RWPE2 (cell line): ENCODE measurements at places on chromosomes 13 and 19.

DNA sequence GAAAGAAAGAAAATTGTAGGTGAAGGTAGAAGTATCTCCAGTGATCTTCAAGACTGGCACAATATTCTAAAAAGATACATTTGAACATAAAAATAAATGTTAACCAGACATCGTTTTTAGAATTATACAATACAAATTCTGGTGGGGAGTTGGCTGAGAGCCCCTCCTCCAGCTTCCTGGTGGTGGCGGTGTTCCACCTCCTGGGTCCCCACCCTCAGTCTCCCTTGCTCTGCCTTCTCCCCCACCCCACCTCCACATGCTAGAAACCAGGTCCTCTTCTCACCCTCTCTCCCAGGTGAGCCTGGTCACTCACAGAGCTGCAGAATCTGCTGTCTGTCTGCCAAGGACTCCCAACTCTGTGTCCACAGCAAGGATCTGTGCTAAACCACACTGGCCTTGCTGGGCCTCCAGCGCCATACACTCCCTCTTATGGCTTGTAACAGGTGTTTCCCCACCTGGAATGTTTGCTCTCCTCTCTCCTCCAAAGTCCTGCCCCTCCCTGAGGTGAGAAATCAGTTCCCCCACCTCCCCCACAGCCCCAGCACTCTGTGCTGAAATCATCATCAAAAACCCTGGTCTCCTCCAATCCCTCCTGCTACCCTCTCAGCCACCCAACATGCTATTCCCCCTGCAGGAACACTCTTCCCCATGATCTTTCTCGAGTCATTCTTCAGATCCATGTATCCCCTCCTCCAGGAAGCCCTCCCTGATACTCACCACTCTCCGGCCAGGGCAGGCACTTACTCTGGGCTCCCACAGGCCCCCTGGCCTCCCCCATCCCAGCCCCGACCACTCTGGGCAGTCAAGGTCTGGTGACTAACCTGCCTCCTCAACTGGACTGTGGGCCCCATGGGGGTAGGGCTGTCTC, 20.5 kb upstream of the CYP2S1 start:
- DNase-seq = no peak

DNA sequence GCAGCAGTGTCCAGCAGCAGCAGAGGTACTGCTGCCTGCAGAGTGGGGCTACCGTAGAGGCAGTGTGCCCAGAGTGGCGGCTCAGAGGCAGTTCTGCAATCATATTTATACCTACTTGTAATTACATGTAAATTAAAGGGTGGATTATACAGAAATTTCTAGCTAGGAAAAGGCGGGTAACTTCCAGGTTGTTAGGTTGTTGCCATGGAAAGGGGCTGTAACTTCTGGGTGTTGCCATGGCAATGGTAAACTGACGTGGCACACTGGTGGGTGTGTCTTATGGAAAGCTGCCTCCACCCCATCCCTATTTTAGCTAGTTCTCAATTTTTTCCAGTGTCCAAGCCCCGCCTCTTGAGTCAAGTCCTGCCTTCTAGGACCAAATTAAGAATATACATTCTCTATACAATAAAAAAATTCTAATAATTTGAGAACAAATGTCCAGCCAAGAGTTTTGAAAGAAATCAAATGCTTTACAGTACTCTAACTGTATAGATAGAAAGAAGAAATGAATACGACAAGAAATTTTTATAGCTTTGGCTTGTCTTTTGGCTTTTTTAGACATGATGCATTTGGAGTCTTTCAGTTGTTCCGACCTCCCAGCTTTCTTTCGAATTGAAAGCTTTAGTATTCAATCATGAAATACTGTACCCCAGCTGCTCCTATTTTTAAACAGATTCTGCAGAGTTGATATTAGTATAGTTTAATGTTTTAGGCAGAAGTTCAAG, 816.6 kb downstream of the DIAPH3 start:
- DNase-seq = no peak

DNA sequence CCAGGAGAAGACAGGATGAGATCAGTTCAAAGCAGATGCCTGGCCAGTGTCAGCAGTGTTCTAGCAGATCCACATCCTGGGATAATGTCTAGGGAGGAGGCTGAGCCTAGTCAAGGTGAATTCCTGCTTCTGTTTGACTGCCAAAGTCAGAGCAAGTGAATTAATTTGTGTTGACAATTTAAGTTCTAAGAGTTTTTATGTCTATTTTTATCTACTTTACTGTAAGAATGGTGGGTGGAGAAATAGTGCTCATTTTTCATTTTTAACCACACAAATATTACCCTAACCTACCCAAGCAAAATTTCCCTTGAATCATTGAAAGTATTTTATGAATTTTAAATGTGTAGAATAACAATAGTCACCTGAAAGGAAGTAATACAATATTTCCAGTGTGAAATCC, 207.6 kb upstream of the SLC10A2 start:
- DNase-seq = no peak

DNA sequence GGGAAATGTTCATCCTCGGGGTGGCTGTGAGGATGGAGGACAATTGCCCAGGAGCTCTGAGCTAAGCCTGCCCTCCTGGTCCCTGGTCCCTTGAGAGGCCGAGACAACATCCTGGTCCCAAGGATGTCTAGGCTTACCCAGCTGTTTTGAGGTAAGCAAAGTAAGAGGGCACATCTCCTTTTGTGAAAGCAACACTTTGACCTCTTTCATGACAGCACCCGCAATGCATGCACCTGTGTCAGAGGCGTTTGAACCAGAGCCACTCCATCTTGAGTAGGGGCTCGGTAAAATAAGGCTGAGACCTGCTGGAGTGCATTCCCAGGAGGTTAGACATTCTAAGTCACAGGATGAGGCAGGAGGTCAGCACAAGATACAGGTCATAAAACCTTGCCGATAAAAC, 43.1 kb upstream of the ANKRD10 start:
- no peak for DNase-seq

DNA sequence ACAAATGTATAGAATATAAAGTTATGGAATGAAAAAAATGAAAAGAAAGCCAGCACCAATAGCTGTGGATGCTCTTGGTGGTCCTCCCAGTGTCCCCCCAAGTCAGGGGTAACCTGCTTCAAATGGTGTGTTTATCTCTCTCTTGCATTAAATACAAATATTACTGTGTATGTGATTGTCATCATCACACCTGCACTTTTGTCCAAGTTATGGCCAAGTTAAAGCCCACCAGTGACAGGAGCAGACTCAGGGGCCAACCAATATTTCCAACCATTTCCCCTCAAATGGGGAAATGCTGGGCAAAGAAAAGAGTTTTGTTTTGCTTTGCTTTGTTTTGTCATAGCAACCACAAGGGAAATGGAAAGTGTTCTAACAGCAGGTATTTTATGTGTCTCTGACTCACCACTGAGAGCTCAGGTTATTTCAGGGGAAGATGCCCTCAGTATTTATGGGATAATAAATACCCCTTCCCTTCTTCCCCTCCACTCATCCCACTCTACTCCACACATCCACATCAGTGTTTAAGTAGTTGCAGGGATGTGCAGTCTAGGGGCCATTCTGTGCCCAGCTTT, 133.6 kb downstream of the COL4A1 start:
- no peak for DNase-seq

GRCh38 chr19:10259162-10259905, 7.3 kb downstream of the MRPL4 start:
- peak; percentile 82 for DNase-seq

DNA sequence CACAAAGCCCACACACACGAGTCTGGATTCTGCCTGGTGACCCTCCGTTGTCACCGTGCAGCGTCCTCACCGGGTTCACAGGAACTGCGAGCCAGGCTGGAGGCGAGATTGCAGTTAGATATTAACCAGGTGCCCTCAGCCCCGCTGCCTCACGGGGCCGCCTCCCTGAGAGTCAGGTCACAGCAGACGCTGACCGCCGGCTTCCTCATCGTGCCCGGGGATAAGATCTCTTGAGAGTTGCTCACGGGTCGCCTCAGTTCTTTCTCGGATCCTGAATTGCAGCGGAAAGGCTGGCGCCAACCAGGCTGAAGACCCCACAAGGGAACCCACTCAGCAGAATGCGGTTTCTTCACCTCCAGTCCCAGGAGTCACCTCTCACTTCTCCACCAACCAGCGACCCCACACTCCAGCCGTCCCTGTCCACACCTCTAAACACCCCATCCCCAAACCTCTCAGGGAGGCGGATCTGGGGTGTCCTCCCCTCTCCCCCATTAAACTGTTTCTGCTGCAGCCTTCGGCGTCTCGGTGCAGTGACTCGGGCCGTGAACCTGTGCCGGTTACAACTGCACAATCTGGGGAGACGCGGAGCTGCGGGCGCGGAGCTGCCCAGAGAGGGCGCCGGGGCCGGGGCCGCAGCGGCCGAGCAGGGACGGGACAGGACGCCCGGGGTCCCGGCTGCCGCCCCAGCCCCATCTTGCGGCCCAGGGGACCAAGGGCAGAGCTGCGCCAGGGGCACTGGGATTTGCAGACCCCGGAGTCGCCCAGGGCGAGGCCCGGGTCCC, 591 bp downstream of the ZNF823 start:
- DNase-seq = peak; percentile 70

DNA sequence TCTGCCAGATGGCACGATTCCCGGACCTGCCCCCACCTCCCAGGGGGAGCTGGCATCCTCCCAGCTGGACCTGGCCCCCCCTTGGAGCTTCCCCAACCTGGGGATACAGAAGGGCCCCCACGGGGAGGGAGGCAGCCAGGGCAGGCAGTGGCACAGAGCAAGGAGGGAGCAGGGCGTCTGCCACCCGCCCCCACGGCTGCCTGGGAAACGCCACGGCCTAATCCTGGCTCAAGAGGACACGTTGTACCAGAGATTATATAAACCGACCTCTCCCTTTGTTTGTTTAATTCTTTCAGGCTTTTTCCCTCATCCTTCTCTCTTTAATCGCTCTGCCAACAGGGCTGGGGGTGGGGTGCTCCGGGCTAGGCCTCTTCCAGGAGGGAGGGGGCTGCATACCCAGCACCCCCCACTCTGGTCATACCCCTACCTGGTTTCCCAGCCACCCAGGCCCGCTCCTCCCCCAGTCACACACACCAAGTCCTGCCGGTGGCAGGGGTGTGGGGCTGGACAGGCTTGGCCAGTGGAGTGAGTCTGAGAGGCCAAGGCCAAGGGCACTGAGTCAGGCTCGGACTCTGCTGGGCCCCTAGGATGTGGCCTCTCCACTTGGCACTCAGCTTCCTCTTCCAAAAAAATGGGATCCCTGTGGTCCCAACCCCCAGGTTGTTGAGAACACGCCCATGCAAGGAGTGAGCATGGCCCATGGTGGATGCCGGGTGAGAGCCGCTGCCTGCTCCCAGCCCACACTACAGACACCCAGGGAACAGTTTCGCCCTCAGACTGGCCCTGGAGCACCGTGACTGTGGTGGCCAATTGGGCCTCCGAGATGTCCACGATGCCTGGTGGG, 29.5 kb upstream of the NFIC start:
- DNase-seq = no peak

DNA sequence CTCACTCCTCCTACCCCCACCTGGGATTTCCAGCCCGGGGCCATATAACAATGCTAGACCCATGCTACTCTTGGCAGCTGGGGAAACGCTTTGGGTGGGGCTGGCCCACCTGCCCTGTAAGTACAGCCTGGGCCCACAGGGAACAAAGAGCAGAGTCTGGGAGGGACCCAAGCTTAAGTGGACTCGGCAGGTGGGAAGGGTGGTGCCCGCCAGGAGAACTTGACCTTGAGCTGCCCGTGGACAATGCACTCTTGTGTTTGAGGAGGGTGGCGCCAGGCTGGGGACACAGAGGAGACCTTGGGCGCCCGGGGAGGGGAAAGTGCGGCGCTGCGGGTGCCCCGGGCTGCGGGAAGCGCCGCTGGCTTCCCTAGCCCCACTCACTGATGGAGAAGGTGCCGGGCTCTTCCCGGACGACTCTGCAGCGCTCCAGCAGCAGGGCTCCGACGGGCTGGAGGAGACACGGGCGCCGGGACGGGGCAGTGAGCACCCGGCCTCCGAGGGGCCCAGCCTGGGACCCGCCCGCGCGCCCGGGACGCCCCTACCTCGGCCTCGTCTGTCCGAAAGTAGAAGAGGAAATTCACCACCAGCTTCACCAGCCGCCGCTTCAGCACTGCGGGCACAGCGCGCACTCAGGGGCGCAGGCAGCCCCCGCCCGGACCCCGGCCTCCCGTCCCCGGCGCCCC, 607 bp downstream of the PLEKHJ1 start:
- no peak for DNase-seq

DNA sequence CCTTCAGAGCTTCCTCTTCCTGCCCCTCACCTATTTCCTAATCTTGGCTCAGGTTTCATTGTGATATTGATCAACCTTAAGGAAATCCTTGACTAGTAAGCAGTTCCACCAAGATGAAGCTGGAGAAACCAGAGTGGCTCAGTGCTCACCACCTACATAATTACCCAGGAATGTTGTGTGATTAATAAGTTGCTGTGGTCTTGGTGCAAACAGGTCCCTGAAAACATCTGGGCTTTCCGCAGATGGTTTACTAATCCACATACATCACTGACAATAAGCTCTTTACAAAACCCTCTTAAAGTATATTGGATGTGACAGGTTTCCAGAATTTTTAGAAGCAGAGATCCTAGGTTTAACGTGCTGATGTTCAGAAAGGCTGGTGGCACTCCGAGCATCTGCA, 8.6 kb upstream of the SERP2 start:
- DNase-seq = no peak

- no peak for DNase-seq
Measured at GRCh38 chr13:80571346-80572307, 230.7 kb upstream of the SPRY2 start.

- no peak for DNase-seq
Measured at GRCh38 chr13:30002577-30002976, 152.2 kb upstream of the UBL3 start.

GRCh38 chr19:2887391-2887914, 13.3 kb upstream of the ZNF57 start:
- no peak for DNase-seq

- no peak for DNase-seq
Measured at GRCh38 chr19:38781058-38781457, 7.7 kb upstream of the LGALS7 start.

- no peak for DNase-seq
Measured at GRCh38 chr13:74870865-74871264, 611.1 kb downstream of the TBC1D4 start.

DNA sequence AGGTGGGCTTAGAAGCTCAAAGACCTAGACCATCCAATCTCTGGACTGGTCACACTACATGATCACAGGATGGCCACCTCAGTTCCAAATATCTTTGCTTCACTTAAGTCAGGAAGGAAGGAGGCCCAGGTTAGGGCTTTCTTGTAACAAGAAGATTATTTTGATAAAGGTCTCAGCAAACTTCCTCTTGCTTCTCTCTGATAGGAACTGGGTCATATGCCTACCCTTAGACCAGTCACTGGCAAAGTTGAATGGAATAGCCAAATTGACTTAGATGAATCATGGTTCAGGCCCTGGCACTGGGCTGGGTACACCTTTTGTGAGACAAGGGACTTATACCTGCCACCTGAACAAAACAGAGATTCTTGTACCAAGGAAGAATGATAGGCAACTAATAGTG, 11.0 kb downstream of the FRY start:
- DNase-seq = no peak

DNA sequence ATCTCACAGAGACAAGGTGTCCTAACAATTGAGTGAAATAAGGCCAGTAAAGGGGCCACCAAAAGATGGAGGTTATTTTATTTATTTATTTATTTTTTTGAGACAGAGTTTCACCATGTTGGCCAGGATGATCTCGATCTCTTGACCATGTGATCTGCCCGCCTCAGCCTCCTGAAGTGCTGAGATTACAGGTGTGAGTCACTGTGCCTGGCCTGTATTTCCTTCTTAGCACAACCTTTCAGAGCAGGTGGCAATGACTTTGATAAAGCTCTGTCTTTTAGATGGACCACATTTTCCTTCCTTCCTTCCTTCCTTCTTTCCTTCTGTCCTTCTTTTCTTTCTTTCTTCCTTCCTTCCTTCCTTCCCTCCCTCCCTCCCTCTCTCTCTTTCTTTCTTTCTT, 11.0 kb upstream of the DOCK6 start:
- DNase-seq = no peak
